ENCODE measurements at places on chromosomes 7 and 10.

DNA sequence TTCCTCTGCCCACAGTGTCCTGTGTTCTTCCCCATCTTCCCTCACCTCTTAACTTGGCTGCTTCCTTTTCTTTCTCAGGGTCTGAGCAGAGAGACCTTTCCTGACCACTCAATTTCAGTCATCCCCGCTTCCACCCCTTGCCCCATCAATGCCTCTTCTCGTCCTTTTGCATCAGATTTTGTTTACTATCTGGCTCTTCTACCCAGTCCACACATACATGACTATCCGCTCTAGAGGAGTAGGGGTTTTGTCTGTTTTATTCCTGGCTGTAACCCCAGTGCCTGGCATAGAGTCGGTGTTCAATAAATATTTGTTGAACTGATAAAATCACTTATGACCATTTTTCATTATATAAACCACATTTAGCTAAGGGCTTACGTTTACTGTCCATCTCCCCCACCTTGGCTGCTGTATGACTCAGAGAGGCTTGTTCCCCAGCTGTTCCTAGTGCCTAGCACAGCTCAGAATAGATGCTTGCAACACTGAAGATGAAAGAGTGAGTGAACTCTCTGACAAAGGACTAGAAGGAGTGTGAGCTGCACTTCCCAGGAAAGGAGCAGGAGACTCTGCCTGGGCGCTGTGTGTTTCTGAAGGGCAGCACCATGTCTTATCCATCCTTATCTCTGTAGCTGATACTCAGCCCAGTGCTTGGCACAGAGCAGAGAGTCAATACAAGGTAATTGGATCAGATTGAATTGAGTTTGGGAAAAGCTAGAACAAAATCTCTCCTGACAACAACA, 21.9 kb downstream of the ARID5B start:
- no peak for DNase-seq

GRCh38 chr10:28850784-28851183, 173.5 kb downstream of the BAMBI start:
- DNase-seq = no peak

DNA sequence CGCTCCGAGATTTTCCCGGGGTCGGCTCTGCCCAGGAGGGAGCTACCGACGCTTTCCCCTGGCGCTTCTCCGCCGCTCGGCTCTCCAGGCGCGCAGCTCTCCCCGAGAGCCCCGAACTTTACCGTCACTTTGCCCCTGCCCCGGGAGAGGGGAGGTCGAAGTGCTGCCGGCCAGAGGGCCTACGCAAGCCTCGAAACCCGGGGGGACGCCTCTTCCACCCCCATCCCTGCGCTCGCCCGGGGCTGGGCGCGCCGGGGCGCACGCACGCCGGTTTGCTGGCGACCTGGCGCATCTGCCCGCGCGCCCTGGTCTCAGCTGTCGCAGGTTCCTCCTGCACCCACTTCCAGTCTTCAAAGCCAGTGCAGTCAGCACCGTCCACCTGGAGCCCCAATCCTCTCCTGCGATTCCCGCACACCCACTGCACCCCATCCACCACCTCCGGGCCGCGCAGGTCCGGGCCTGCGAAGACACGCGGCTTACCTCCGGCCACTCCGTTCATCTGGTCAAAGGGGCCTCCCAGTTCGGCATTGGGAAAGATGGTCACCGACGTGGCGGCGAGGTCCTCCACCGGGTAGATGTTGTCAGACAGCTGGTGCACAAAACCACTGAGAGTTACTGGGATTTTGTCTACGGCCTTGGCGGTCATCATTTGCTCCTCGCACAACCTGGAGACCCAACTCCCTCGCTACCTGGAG, 638 bp downstream of the EGR2 start:
- peak; percentile 25 for DNase-seq

DNA sequence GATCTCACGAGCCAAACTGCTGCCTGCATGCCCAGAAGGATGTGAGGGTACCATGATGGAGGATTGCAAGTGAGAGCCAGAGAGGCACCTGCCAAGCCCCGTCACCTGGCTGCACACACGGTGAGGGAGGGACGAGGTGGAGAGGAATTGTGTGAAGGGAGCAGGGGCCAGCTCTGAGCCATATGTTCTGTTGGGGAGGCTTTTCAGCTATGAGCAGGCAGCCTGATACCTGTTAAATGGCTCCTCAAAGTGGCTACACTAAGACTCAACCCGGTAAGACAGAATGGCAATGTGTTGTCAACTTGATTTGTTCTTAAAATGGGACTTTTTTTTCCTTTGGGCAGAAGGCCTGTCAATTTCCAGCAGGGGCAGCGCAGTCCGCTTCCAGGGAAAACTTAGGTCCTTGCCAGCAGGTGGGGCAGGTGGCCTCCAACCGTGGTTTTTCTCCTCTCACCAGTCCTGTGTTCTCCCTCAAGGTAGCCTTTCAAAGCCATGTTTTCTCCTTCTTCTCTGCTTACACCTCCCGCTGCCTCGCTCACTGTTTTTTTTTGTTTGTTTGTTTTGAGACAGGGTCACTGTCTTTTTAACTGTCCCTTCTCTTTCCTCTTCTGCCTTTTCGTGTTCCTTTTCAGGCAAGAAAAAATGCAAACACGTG, 57.7 kb upstream of the ZNRF2 start:
- DNase-seq = peak; percentile 70

DNA sequence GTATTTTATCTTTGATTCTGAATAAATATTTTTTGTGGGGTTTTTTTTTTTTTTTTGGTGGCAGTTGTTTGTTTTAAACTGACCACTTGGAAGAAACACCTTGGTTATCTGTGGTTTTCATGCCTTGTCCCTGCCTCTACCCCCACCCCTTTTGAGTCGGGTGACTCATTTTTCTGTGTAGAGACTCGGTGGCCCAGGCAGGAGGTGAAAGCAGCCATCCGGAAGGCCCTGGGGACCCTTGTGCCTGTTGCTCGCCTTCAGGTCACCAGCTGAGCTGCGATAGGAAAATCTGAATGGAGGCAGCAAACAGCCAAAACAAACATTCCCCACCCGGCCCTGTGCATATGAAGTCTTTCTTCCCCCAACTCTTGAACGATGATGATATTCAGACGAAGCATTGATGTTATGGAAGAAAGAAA, 22.8 kb downstream of the CYP17A1 start:
- peak; percentile 55 for DNase-seq

GRCh38 chr10:49834976-49835375, 72.9 kb upstream of the OGDHL start:
- DNase-seq = no peak

DNA sequence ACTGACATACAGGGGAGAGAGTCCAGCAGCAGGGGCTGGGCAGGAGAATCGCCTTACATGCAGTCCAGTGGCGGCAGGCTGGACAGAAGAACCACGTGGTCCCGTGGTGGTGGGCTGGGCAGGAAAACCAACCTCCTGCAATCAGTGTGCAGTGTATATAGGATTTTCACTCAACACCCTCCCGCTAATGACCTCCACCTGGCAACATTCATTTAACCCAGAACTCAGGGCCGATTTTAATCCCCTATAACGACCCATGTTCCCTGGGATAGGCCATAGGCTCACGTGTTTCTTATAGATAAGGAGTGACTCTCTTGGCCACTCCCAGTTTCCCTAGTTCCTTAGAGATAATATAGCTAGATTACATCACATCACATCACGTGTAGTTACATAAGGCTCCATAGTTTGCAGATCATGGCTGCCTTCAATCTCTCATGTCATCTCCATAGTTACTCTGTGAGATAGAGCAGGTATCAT, 19.4 kb downstream of the MTURN start:
- no peak for DNase-seq

DNA sequence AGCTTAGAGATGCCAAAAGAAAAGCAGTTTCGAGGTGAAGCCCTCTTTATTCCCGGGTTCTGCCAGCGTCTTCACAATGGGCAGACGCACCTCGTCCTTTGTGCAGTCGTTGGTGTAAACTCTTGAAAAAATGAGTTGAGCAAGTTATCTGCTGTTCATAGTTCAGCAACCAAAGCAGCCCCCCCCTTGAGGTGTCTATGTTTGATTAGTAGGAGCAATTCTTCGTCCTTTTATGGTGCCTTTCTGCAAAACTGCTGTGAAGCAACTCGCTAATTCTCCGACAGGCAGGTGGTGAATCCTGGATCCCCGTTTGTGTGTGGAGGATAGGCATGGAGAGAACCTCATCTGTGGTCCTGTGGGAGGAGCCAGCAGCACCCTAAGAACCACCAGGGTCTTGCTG, 234.5 kb downstream of the GLRX3 start:
- DNase-seq = no peak

- no peak for DNase-seq
These were observed 26.4 kb downstream of the FBXW4 start for GRCh38 chr10:101668566-101668965.

DNA sequence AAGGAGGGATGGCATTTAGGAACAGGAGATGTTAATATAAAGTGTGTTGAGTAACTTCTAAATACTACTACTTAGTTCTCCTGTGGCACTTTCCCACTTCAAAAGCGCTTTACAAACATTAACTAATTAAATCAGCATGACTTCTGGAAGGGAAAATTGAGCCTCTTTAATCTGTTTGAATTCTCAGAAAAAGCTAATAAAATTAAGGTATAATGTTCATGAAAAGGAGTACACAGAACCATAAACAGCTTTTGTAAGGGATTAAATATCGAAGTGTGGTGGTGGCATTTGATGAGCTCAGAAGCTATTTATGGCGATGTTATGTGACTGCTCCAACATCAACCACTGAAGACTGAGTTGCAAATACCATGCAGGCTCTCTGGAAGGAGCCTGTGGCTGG, 10.2 kb upstream of the VAX1 start:
- DNase-seq = no peak

- DNase-seq = no peak
These were observed 23.5 kb upstream of the PTN start for GRCh38 chr7:137366995-137367394.

GRCh38 chr7:157233677-157234076, 95.0 kb downstream of the UBE3C start:
- DNase-seq = no peak

- no peak for DNase-seq
These were observed 682.0 kb upstream of the FOXK1 start for GRCh38 chr7:4000139-4000538.

DNA sequence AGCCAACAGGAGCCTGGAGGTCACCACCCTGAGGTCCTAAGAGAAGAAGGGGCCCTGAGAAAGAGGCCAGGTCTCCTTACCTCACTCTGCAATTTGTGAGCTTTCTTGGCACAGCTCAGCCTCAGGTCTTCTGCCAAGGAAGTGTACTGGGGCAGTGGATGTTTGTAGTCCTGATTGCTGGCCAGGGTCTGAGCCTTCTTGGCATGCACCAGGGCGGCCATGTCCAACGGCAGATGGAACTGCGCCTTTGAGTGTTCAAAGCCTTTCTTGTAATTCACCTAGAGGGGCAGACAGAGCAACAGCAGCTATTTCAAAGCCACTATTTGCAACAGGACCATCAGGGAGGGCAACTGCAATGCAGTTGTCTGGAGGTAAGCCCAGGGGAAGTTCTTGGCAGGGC, 51.7 kb downstream of the NRAP start:
- DNase-seq = no peak

- no peak for DNase-seq
These were observed 271.0 kb downstream of the SKAP2 start for GRCh38 chr7:26593393-26593792.

DNA sequence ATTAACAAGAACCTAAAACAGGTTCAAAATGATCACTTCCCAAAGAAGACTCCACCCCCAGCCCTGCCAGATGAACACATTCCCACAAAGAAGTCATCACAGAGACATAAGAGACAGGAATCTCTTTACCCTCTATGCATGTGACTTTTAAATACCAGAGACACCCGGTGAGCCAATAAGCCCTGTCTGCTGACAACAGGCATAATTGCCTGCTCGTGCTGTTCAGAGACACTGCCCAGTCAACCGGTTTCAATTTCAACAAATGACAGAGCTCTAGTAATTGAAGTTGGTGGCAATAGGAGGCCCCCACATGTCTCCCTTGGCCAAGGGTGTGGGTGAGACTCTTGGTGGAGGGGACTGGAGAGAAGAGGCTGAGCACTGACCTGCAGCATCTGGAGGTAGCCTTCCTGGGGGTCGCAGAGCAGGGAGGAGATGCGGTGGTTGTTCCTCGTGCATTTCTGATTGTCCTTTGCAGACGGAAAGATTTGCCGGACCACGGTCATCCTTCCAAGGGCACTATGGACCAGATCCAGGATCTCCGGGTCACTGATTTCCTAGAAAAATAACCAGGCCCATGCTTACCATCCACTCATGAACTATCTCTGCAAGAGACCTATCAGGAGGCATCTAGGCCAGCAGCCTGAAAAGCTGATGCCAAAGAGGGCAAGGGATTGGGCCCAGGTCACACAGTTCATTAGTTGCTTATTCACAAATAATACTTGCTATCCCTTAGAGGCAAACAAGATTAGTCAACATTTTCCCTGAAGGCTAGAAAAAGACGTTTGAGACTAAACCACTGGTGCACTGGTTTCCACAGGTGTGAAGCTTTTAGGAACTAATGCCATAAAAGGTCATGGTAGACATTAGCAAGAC, 497.7 kb downstream of the GRID1 start:
- DNase-seq = no peak

DNA sequence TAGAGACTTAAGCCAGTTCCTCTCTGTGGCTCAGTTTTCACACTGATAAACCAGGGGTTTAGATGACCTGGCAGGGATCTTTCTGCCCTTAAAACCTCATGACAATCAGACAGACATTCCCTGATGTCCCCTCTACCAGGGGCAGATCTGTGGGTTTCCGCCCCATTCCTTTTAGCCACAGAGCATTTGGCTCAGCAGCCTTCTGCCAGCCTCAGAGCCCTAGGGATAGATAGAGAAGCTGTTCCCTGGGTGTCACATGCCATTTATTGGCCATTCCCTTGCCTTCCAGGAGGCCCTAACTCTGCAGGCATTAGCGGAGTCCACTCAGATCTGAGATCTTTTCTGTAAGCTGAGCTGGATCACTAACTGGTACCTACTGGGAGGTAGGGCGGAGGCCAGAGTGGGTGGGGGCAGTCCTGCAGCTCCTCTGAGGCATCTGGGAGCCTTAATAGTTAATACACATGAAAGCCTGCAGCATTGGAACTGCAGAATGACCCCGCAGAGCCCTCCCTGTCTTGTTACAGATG, 101.5 kb downstream of the ZMIZ1 start:
- DNase-seq = no peak

- DNase-seq = no peak
These were observed 118.8 kb downstream of the RELN start for GRCh38 chr7:103870664-103871063.
